ENCODE measurements at places on chromosomes 4 and X.

GRCh38 chr4:113564493-113564892 is 197.0 kb downstream of the CAMK2D start:
- DNase-seq = no peak

- no peak for DNase-seq
Measured at GRCh38 chrX:68433155-68433980, at the start of gene OPHN1. Gene OPHN1, minus strand, starts transcription at chrX:68433495. Its CDS starts 475 bp downstream, at chrX:68433020.

GRCh38 chrX:132367314-132367713 is 121.5 kb downstream of the MBNL3 start:
- DNase-seq = no peak

DNA sequence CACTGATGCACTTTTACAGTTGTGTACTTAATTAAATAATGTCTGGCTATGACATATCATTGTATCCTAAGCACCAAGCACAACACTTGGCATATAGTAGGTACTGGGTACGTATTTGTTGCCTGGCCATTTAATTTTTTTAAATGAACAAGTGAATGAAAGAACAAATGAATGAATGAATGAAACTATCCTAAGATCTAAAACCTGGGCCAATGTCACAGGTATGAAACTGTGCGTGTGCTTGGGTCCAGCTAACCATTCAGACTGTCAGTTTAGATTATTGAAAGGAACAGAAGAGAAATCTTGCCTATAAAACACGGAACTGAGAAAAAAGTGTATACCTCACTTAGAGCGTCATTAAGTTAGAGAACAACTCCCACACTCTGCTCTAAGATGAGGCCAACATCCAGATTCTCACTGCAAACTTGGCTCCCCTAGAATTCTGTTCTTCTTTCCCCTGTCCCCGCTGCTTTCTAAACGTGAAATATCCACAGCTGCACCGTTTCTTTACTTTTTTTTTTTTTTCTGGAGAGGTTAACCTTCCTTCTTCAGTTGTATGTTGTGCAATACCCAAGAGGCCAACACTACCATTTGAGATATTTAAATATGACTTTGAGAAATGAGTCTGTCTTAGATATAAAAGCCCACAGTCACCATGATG is 17.3 kb upstream of the SEL1L3 start:
- no peak for DNase-seq

DNA sequence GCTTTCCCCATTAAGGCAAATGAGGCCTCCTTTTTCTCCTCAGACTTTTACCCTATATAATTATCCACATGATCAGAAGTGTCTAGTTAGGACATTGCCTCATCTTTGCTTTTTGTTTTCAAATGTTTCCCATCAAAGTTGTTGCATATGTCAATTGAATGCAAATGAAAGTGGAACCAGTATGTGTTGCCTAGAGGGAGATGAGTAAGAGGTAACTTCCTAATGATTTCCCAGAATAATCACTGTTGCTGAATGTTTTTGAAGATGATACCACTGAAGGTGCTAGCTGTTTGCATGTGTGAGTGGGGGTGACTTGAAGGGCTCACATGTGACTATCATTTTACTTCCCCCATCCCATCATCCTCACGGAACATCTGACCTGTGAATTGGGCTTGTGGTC is 33.9 kb downstream of the PAK3 start:
- DNase-seq = no peak

GRCh38 chrX:30141966-30142365 is 73.4 kb upstream of the MAGEB2 start:
- DNase-seq = no peak

- no peak for DNase-seq
Measured at GRCh38 chr4:188396037-188396436, 256.8 kb downstream of the TRIML1 start.

DNA sequence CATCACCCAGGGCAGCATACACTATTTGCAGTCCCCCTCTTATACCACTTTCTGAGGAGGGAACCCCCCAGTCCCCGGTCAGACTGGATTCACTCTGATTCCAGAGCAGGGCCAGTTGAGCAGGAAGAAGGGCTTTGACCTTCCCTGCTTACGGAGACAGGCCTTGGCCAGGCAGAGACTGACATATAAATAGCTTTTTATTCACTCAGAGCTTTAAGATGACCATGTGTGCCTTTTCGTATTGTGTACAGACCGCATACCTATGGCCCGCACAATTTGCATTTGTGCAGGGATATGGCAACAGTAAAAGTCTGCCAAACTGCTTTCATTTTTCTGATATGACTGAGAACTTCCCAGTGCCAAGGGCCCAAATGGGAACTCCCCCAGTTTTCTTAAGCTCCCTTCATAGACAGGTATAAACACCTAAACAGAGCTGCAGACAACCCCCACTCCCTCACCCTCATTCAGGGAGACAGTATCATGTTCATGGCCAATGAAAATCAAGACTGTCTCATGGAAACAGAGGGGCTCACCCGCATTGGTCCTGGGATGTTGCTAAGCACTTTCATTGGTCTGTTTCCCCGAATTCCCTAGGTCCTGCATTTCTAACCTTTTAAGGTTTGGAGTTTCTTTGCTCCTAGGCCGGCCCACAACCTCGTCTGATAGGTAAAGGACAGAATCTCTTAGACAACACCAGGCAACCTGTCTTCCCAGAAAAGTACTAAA is 86.0 kb downstream of the RTL5 start:
- DNase-seq = no peak

GRCh38 chr4:188551156-188551555 is 411.9 kb downstream of the TRIML1 start:
- DNase-seq = no peak

- no peak for DNase-seq
Measured at GRCh38 chr4:76373919-76374552, 46.9 kb downstream of the CCDC158 start.

DNA sequence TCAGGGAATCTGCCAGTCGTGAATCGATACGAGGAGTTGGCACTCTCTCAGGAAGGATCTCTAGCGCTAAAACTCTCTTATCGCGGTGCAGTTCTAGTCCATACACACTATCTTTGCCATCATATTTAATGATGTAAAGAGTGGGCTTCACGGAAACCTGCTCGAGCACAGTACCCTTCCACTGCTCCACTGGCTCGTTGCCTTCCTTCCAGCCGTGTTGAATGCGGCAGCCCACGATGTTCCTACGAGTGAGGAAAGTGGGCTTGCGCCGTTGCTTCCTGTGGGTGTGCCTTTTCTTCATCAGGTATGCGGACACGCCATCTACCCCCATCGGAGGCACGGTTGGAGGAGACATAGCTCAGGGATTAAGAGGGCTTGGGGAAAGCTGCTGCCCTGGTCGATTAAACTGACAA is 661 bp downstream of the SPIN4 start:
- DNase-seq = no peak

- peak; percentile 63 for DNase-seq
Measured at GRCh38 chrX:150692831-150693724, at the start of gene MTMR1. Gene MTMR1, plus strand, starts transcription at chrX:150693396. Its CDS starts 135 bp downstream, at chrX:150693531.

DNA sequence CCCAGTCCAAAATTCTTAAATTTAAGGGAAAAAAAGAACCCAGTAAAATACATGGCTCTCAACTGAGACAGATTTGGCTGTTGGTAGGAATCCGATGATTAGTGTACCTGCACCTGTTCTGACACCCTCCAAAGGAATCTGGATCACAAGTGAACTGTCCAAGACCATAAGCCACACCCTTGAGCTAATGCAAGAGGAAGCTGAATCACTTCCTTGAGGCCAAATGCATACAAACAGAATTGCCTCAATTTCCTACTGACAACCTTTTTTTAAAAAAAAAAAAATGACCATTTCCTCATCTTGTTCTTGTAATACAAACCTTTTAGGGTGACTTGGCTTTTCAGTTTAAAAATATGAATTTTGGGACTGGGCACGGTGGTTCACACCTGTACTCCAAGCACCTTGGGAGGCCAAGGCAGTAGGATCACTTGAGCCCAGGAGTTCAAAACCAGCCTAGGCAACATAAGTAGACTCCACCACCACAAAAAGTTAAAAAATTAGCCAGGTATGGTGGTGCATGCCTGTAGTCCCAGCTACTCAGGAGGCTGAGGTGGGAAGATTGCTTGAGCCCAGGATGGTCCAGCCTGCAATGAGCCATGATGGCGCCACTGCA is 10.7 kb upstream of the FBXL5 start:
- no peak for DNase-seq

- DNase-seq = no peak
Measured at GRCh38 chrX:24231131-24231540, 81.6 kb downstream of the ZFX start.

DNA sequence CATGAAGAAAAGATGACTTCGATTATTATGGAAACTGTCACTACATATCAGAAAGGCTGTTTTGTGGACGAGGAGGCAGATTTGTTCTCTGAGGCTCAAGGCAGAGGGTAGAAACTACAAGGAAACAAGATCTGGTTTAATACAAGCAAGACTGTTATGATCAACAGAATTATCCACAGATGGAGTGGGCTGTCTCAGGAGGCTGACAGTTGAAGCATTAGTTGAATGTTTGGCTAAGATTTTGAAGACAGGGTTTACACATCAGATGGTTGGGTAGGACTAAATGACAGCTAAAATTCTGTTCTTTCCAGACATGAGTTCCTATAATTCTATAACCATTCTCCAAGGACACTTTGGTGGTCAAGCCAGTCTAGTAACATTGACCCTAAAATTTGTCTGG is 49.8 kb downstream of the LDOC1 start:
- DNase-seq = no peak

DNA sequence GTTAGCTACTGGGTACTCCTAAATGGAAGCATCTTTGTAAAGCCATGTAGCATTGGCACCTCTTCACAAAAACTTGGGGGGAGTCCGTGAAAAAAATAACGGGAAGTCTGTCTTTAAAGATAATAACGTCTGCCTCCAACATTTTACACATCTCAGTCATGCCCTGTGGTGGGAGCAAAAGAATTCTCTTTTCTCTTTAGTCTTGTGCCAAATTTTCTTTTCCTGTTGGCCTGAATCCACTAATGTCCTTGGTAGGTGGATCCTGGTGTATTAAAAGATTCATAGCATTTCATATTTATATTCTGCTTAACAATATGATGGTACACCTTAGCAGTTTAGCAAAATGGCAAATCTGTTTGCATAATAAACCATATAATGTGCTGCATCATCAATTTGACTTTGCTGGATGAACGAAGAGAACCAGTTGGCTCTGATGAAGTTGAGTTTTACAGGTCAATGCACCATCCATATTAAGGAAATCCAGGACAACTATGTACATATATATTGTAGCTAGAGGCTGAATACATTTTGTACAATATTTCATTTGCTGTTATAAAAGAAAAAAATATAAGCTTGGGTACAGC is 746.4 kb upstream of the MAGEB2 start:
- DNase-seq = no peak

DNA sequence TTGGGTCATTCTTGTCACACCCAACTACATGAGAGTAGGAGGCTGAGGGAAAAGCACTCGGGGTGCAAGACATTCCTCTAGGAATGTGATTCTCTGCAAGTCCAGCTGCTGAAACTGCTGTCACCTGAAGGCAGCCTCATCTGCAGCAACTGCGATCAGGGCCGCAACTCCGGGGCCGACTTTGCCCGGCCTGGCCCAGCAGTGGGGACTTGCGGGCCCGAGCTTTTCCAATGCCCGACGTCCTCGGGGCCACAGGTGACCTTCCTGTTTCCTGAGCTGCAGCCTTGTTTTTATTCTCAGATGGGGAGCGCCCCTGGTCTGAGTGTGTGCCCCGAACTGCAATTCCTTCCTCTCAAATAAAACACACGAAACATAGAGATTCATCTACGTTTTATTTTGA is 104.7 kb upstream of the NKX1-1 start:
- peak; percentile 2 for DNase-seq

DNA sequence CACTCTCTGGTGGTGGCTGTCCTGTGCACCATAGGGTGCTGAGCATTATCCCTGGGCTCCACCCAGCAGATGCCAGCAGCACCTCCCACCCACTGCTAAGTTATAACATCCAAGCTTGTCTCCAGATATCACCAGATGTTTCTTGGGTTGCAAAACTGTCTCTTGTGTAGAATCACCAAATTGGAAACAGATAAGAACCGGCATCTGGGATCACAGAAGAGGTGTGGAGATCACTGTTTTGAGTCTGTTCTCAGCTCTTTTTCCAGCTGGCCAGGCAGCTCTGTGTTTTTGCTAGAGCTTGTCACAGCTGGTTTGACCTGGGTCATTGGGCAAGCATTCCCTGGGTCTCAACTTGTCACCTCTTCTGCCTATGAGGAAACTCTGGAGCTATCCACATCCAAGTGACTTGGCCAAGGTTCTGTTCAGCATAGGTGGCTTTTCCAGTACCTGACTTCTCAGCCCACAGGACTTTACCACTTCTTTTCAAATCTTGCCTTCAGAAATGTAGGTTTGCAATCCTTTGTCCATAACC is 15.3 kb upstream of the PUDP start:
- DNase-seq = no peak

GRCh38 chr4:142474398-142475087 is 371.6 kb downstream of the INPP4B start:
- no peak for DNase-seq

DNA sequence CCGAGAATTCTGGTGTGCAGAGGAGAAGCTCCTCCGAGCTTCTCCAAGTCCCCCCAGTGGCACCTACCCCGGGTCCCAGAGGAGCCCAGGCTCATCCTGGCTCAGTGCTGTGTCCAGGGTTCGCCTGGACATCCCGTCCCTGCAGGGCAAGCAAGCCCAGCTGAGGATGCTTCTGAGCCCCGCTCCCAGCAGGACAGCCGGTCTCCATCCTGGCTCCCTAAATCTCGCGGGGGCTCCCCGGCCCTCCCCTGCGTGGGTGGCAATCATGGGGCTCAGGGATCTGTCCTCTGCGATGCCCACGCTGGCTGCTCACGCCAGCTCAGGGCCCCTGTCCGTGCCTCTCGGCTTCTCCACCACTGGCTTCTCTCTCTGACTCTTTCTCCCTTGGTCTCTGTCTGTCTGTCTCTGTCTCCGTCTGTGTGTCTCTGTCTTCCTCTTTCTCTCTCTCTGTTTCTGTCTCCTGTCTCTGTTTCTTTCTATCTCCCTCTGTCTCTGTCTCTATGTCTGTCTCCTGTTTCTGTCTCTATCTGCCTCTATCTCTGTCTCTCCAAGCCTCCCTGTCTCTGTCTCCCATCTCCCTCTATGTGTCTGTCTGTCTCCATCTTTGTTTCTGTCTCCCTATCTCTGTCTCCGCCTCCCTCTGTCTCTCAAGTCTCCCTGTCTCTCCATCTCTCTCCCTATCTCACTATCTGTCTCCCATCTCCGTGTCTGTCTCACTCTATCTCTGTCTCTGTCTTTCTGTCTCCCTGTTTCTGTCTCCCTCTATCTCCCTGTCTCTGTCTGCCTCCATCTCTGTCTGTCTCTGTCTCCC is 27.8 kb upstream of the SLC25A6 start:
- no peak for DNase-seq

GRCh38 chr4:109616243-109616642 is 56.2 kb downstream of the MCUB start:
- DNase-seq = no peak

GRCh38 chr4:106775636-106776035 is 260.5 kb downstream of the DKK2 start:
- DNase-seq = no peak
